ENCODE measurements at places on chromosomes 13 and 19.

DNA sequence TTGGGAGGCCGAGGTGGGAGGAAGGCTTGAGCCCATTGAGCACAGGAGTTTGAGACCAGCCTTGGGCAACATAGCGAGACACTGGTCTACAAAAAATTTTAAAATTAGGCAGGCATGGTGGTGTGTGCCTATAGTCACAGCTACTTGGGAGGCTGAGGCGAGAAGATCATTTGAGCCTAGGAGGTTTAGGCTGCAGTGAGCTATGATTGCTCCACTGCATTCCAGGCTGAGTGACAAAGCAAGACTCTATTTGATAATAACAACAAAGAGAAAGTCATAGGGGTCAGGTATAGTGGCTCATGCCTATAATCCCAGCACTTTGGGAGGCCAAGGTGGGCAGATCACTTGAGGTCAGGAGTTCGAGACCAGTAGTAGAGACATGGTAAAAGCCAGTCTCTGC is 4.6 kb upstream of the SLC44A2 start:
- no peak for DNase-seq

DNA sequence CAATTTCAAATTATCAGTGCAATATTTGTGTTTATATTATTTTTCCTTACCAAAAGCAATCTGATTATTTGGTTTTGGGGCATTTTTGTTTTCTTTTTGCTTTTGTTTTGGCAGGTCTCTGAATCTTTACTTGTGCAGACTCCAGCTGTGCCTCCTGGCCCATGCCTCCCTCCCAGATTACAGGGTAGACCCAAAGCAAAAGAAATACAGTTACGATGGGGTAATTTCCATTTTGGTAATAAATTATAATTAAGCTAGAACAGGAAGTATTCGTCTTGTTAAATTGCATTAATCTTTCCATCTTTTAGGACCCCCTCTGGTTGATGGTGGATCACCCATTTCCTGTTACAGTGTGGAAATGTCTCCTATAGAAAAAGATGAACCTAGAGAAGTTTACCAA is 29.2 kb upstream of the MLNR start:
- DNase-seq, result no peak

DNA sequence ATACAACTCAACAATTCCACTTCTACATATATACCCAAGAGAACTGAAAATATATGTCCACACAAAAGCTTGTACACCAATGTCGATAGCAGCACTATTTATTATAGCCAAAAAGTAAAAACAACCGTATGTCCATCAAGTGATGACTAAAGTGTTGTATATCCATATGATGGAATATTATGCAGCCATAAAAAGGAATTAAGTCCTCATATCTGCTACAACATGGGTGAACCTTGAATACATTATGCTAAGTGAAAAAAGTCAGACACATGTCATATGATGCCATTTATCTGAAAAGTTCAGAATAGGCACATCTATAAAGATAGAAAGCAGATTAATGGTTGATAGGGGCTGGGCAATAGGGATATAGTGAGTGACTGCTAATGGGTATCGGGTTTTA is 204.5 kb downstream of the KCNRG start:
- no peak for DNase-seq

- DNase-seq, result no peak
Measured at GRCh38 chr19:11457115-11457514, 21.7 kb downstream of the PRKCSH start.

DNA sequence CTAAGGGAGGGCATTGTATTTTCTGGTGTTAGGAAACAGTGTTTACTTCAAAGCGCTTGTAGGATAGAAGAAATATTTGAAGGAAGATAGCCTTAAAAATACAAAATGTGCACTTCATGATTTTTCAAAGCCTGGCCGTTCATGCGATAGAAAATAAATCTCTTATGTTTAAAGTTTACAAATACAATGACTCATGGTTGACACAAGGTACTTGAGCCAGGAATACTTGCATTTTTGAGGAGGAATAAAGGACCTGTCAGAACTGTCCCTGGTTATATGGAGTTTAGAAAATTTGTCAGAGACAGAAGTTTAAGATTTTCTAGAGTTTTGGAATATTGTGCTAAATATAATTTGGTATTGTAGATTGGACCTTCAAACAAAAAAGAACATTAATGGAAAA is 1223.2 kb upstream of the SLC10A2 start:
- DNase-seq, result no peak

DNA sequence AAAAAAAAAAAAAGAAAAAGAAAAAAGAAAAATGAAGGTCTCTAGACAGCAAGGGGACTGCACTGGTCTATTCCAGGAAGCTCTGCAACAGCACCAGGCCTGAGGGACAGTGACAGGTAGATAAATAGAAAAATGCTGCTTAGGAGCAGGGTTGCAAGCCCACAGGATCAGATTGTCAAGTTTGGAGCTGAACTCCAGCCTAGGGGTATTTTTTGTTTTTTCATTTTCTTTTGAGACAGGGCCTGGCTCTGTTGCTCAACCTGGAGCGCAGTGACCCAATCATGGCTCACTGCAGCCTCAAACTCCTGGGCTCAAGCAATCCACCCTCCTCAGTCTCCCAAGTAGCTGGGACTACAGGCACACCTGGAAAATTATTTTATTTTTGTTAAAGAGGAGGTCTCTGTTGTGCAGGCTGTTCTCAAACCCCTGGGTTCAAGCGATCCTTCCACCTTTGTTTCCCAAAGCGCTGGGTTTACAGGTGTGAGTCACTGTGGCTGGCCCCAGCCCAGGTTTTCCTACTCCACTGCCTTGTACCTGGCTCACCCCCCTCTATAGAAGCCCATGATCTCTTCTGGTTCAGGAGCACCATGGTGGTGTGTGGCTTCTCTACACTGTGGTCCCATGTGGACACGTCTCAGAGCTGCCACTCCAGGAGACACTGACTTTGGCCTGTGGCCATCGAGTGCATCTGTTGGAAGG is 23.9 kb downstream of the POP4 start:
- DNase-seq, result no peak

- DNase-seq, result no peak
Measured at GRCh38 chr13:21365574-21365973, 93.5 kb downstream of the ZDHHC20 start.

GRCh38 chr19:5571777-5572176 is 4.0 kb upstream of the TINCR start:
- no peak for DNase-seq

DNA sequence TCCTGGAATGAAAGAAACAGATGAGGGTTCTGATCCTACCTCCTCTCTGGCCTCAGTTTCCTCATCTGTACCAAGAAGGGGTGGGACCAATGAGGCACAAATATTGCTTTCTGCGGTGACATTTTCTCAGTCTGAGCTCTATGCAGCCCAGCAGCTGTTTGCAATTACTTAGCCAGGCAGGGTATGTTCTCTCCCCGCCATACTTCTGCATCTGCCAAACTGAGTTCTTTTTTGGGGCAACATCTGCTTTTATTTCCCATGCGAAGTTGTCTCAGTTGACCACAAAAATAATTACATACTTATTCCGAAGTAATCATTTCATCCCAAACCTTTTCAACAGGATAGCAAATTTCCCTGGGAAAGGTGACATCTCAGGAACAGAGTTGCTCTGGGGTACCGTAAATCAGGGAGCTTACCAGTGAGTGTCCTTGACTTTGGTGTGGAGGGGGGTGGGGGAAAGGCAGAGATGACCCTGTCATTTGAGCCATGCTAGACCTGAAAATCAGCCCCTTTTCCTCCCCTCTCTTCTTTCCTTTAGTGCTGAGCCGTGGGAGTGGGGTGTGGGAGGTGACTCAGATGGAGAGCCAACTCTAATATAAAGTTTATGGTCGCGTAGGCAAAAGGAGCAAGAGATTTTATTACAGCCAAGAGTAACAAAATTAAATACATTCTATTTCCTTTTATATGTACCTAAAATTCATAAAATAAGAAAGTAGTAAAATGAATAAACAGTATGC is 165.7 kb upstream of the KL start:
- no peak for DNase-seq

- DNase-seq, result no peak
Measured at GRCh38 chr13:112799394-112799793, 109.6 kb downstream of the ATP11A start.

GRCh38 chr13:32837973-32838927 is 178.0 kb upstream of the KL start:
- DNase-seq, result no peak

GRCh38 chr13:82717249-82717648 is 1165.0 kb downstream of the SLITRK1 start:
- DNase-seq, result no peak

- DNase-seq, result no peak
Measured at GRCh38 chr19:31749231-31749630, 400.0 kb upstream of the TSHZ3 start.

GRCh38 chr13:89966524-89966923 is 1381.0 kb upstream of the MIR17HG start:
- no peak for DNase-seq

DNA sequence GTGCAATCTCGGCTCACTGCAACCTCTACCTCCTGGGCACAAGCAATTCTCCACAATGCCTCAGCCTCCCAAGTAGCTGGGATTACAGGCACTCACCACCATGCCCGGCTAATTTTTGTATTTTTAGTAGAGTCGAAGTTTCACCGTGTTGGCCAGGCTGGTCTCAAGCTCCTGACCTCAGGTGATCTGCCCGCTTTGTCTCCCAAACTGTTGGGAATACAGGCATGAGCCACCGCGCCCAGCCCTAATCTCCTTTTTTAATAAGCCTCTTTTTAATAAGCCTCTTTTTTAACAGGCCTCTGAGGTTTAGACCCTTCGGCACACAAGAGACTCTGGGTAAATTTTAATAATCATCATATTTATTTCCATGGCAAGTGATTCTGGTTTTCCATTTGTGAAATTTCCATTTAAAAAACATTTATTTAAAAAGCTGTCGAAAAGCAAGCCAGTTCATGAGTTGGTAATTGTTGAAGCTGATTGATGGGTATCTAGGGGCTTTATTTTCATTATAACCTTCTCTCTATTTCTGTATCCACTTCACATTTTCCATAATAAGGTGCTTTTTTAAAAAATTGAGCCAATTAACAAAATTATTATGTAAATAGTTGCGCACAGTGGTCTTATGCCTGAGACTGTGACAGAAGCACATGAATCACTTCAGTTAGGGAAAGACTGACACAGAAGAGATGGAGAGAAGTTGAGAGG is 11.8 kb downstream of the POU2F2 start:
- no peak for DNase-seq

GRCh38 chr19:47240556-47240955 is 9.6 kb upstream of the BBC3 start:
- no peak for DNase-seq

DNA sequence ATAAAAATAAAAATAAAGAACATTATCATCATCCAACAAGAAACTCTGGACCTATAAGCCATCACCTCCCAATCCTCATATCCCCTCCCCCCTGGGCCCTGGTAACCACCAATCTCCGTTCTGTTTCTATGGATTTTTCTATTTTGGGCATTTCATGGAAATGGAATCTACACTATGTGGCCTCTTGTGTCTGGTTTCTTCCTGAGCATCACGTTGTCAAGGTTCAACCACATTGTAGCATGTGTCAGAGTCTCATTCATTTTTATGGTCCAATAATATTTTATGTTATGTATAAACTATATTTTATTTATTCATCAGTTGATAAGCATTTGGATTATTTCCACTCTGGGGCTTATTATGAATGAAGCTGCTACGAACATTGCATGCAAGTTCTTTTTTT is 26.9 kb downstream of the SULT2B1 start:
- no peak for DNase-seq

GRCh38 chr19:49579947-49580263 is 451 bp downstream of the NOSIP start:
- DNase-seq, result no peak

GRCh38 chr19:34512254-34512822 is 30.8 kb downstream of the WTIP start:
- DNase-seq, result no peak

GRCh38 chr13:46496086-46496485 is 56.9 kb upstream of the LRCH1 start:
- no peak for DNase-seq

GRCh38 chr19:50550594-50550966 is 17.7 kb downstream of the LRRC4B start:
- no peak for DNase-seq

GRCh38 chr13:95533545-95534160 is 18.9 kb upstream of the CLDN10 start:
- no peak for DNase-seq

DNA sequence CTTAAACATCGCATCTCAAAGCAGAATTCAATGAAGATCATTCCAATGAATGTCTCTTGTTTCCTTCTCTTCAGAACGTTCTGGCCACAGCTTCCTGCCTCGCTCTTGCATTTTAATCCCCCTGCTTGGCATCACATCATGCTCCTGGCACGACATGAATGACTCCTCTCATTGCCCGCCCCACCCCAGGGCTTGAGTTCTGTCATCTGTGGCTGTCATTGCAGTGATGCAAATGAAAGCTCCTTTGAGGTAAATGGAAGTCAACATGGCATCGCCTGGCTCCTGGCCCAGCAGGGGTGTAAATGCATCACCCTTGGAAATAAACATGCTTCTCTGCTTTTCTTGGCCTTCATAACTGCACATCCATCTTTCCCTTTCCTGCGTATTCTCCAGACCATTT is 48.6 kb downstream of the SCEL start:
- DNase-seq, result no peak

DNA sequence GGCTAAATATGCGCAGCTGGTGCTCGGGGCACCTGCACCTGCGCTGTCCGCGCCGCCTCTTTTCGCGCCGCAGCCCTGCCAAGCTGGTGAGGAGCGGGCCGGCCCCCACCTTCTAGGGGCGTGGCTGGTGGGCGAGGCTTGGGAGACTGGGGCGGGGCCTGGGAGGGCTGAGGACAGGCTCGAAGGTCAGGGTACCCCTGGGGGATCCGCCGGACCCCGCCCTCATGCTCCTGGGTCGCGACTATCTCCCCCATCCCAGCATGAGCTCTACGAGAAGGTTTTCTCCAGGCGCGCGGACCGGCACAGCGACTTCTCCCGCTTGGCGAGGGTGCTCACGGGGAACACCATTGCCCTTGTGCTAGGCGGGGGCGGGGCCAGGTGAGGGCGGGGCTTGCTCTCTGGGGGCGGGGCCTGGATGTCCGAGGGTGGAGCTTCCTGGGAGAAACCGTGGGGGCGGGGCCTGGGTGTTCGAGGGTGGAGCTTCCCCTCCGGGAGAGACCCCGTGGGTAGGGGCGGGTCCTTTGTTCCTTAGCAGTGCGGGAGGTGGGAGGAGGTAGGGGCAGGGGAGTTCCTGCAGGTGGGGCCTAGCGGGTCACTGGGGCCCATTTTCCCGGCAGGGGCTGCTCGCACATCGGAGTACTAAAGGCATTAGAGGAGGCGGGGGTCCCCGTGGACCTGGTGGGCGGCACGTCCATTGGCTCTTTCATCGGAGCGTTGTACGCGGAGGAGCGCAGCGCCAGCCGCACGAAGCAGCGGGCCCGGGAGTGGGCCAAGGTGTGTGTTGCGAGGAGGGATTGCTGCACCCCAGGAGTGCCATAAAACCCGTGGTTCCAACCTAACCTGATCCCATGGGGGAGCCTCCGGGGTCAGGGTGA is 19.7 kb downstream of the PNPLA6 start:
- DNase-seq, result no peak

Measured in effector memory CD4-positive, alpha-beta T cell (primary cell).